ENCODE measurements at places on chromosomes 3 and 15.

- DNase-seq = no peak
These were observed 7.7 kb upstream of the ROPN1B start for GRCh38 chr3:125961289-125961589.

- no peak for DNase-seq
These were observed 21.5 kb downstream of the PFN2 start for GRCh38 chr3:149949181-149949580.

GRCh38 chr3:118538187-118538586 is 496.5 kb downstream of the IGSF11 start:
- no peak for DNase-seq

GRCh38 chr3:188491276-188491687 is 337.3 kb downstream of the LPP start:
- no peak for DNase-seq

GRCh38 chr15:39968273-39969001 is 34.5 kb downstream of the EIF2AK4 start:
- no peak for DNase-seq

DNA sequence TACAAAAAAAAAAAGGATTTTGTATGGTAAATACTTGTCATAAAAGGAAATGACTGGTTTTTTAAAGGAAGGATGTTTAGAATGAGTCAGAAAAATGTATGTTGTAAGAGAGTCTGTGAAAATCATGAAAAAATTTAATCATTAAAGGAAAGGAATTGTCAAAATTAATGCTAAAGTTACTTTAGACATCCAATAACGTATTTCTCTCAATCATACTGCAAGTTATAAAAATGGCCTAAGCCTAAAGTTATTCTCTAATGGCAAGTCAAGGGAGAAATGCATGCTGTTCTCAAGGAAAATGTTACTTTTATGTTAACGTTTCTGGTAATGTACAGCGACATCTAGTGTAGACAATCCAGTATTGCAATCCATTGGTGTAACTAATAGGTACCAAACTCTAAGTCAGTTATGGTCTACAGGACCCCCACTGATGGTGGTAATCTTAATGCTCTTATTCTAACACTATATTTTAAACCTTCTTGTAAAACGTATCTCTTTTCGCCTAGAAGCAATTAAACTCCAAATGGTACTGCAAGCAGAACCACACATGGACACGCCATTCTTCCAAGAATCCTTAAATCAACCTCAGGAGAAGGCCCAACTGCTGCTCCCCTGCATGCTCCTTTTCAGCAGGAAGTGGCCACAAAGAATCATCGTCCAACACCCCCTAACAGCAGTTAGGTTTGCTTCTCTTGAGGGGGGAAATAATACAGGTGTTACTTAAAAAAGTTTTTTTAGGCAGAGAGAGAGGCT is 35.2 kb downstream of the NCEH1 start:
- DNase-seq = peak; percentile 68

- DNase-seq = no peak
These were observed 45.9 kb upstream of the BLM start for GRCh38 chr15:90671216-90671615.

- peak; percentile 36 for DNase-seq
These were observed 33.7 kb downstream of the RORA start for GRCh38 chr15:61195116-61196002.
